Activated CD4-positive, alpha-beta T cell treated with anti-CD3 and anti-CD28 coated beads, Interleukin-2, amount 50 U/mL, for 4 hours (primary cell): ENCODE measurements at places on chromosomes 7 and 10.

DNA sequence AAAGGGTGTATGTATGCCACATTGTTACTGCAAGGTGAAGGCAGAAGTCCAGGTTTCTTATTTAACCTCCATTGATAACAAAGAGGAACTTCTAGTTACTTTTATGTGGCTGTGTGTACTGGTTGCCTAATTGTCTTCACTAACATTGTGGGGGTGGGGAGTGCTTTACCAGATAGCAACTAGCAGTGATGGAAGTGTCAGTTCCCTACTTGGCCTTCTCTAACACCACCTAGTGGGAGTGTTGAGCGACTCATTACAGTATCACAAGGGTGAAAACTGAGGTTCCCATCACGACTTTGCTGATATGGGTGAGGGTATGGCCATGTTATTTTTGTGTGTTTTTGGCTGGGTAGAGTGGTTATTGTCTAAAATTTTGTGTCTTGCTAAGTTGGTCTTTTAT is 274.4 kb downstream of the THSD7A start:
- no peak for DNase-seq

DNA sequence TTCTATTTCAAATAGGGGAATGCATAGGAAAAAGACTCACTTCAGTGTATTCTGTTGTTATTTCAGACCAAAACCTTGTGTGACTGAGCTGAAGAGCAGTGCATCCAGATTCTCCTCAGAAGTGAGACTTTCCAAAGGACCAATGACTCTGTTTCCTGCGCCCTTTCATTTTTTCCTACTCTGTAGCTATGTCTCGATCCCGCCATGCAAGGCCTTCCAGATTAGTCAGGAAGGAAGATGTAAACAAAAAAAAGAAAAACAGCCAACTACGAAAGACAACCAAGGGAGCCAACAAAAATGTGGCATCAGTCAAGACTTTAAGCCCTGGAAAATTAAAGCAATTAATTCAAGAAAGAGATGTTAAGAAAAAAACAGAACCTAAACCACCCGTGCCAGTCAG is 12.0 kb downstream of the TET1 start:
- no peak for DNase-seq

- DNase-seq, result no peak
These were observed 3.3 kb downstream of the TMEM229A start for GRCh38 chr7:124029396-124030188.

GRCh38 chr7:105838627-105839231 is 37.7 kb downstream of the ATXN7L1 start:
- DNase-seq, result no peak

GRCh38 chr10:28317760-28318159 is 14.9 kb upstream of the MPP7 start:
- DNase-seq, result no peak

DNA sequence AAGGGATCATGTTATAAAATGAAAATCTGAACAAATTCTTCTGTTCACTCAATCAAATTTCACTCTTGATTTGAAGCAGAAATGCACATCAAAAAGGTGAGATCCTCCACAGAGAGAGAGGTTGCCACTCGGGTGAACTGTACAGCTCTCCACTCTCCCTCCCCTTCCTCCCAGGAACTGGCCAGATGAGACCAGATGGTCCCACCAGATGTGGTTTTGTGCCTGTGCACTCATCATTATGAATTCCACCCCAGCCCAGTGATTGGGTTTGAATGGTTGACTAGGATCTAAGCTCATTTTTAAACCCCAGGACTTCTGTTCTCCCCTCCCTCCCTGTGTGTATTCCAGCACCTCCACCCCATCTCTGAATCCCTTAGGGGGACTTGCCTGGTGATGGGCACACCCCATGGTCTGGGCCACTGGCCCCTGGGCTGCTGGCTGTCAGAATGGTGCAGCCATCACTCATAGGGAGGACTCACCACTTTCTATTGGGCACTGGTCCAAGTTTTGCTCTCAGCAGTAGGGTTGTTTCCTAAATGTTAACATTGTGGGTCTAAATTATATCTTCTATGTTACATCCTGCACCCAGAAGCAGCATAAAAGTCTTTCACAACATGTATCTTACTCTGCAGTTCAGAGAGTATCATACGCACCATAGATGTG is 393.1 kb downstream of the TNS3 start:
- DNase-seq, result no peak
